ENCODE measurements at places on chromosomes 13 and 19.

GRCh38 chr13:111011899-111012298, 97.0 kb upstream of the ANKRD10 start:
- no peak for DNase-seq

DNA sequence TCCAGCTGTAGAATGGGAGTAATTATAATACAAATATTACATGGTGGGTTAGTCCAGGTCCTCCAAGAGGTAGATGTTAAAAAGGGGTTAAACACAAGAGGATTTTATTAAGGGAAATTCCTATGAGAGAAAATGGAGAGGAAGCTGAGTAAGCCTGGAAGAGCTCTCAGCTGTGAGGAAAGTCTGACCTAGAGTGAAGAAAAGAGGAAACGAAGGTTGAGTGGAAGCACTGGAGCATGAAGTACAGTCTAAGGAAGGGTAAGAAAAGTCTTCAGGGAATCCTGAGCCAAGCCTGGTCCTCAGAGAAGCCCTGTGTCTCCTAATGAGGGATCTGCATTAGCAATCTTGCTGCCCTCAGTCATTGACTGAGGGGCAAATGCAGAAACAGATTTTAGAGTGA, 506.2 kb downstream of the GPC5 start:
- no peak for DNase-seq

DNA sequence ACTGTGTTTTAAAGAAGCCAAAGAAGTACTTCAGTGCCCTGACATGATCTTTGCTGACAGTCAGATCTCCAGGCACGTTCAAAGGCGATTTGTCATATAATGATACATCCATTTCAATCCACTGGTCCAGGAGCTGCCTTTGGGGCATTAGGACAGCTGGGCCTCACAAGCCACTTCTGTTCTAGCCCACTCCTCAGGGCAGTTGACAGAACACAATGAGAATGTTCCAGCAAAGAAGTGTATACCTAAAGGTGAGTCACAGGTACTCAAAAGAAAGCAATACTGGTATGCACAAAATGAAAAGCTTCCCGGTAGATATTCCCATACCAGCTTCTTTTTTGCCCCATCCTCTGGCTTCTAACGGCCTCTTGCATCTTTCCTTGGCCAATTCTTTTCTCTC, 12.5 kb upstream of the MAP3K10 start:
- no peak for DNase-seq

GRCh38 chr13:53068585-53069520, 40.2 kb downstream of the OLFM4 start:
- DNase-seq, result no peak

Data from AG04450 (cell line).